ENCODE measurements at places on chromosomes 12 and 14.

- DNase-seq = peak; percentile 97
Measured at GRCh38 chr14:69152902-69153151, at the start of gene DCAF5. Gene DCAF5, minus strand, starts transcription at chr14:69153119. Its CDS starts 141 bp downstream, at chr14:69152978.

DNA sequence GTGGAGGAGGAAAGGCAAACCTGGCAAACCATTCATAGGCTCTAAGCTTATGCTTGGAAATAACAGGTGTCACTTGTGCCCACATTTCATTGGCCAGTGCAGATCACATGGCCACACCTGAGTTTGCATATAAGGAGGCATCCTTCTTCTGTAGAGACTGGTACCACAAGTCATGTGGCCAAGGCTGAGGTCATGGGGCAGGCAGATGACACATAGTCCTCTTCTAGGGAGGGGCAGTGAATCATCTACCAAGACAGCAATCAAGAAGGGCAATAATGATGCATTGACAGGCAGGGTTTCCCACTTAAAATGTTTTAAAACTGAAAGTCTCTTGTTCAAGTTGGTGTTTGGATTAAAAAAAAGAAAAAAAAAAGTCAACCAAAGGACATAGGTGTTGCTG lies 77.3 kb downstream of the DAAM1 start:
- no peak for DNase-seq

DNA sequence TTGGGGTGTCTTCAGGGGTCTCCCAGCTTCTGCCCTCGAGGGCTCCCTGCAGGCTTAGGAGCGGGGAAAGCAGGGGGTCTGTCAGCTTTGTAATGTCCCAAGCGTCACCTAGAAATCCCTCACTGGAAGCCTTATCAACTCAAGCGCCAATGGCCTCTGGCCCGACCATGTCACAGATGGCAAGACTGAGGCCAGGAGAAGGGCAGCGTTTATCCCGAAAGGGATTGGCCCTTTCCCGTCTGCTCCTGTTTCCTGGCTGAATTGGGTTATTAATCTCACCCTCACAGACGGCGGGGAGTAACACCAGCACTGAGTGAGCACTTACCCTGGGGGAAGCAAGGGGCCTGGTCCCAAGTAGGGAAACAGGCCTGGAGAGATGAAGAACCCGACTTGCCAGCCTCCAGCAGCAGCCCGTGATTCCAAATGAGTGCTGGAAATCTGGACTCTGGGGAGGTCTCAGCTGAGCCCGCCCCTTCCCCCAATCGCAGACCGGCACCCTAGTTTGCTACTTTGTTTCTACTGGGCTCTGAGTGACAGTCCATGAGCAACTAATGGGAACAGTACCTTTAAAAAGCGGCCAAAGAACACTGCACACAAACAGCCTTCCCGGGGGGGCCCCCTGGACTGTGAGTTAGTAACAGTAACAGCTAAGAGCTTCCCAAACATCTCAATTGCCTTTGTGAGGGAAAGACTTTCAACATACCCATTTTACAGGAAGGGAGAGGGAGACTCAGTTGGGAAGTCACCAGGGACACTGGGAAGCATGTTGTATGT lies 2.1 kb upstream of the NCOR2 start:
- no peak for DNase-seq

DNA sequence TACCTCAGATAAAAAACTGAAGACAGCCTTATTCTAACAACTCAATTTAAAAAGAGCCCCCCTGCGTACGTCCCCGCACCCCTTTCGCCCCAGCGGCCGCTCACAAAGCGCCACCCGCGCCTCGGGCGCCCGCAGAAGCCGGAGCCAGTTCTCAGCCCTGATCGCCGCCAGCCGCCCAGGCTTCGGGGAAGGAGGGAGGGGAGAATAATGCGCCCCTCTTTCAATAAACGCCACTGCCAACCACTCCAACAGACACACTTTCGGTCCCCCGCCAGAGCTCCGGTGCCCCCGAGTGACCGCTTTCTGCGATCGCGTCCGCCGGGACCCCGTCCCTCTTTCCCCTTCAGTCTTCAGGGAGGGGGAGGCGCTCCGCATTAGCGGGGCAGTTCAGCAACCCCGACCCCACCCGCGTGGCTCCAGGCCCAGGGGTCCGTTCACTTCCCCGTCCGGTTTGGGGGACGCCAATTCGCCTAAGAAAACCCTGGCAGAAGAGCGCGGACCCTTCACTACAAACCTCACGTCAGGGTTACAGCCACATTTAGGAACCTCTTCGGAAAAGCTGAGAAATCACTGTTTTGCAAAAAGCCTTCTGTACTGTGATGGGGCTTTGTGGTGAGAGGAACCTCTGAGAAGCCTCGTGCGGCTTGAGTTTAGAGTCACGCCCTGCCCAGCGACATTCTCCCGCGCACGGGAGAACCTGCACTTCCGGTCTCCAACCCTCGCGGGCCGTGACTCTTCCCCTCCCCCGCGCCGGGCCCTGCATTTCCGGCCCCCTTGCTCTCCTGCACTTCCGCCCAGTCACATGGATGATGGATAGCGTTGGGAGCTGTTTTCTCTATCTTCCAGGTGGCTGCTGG lies 18.7 kb downstream of the FOXG1 start:
- no peak for DNase-seq

DNA sequence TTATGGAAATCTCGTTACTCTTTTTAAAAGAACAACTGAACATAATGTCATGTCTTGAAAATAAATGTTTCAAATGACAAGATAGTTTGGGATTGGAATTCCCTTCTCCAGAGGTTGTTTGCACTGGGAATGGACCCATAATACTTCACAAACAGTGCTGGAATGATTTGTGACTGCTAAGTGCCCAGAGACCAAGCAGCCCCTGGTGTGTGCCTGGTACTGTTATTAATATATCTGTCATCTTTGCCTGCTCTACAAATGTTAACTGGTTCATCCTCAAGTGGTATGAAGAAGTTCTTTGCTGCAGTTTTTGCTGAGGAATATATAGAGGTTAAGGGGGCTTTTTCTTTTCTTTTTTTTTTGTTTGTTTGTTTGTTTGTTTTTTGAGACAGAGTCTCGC lies 64.9 kb upstream of the DACT1 start:
- DNase-seq = no peak

DNA sequence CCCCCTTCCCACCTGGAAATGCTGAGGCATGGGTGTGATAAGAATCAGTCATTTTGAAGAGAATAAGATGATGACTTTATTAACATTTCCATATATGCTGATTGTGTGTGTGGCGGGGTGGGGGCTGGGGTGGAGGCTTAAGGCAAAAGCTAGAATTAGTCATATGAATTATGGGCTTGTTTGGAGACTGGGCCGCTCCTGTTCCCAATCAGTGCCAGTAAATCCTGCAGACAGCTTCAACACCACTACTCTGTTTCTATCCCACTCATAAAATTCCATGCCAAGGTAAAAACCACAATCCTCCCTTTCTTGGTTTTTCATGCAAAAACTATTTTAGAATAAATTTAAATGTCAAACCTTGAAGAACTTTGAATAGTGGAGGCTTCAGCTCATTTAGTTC lies 29.9 kb upstream of the SLC38A2 start:
- peak; percentile 80 for DNase-seq

DNA sequence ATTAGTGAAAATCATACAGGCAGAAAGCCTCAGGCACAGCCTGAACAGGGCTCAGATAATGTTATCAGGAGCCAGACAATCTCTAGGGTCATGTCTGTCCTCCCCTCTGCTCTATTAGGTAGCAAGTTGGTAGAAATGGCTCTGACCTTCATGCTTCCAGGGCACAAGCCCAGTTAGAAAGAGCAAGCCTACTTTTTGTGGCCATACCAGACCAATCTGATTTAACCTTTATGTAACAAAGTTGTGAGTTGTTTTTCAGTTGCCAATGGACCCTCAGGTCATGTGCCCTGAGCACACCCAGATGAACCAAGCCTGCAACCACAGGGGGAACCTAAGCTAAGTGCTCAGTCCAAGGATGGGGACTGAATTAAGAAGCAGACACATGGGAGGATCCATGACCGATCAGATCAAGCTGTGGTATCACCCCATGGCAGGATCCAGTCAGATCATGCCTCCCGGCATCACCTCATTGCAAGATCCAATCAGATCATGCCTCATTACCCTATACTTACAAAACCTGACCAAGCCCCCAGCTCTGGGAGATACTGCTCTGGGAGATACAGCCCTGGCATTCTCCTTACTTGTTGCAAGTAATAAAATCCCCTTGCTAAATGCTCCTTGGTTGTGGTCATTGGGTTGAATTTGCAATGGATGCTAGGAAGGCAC lies 18.8 kb upstream of the HIGD1C start:
- no peak for DNase-seq

DNA sequence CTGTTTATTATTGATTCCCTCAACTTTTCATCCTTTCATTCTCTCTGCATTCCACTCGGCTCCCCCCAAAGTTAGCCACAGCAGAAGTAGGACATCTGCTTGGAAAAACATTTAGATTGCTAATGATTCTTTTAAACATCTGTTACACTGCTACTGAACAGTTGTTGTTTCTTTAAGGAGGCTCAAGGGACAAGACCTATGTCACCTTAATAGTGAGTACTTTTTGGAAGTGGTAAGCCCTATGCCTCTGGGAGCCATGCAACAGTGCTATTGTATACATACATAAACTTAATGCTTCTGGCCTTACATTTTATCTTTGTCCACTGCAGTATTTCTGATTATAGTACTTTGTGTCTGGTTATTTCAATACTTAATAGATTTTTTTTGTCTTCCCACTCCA lies 628.2 kb upstream of the FOXG1 start:
- no peak for DNase-seq

DNA sequence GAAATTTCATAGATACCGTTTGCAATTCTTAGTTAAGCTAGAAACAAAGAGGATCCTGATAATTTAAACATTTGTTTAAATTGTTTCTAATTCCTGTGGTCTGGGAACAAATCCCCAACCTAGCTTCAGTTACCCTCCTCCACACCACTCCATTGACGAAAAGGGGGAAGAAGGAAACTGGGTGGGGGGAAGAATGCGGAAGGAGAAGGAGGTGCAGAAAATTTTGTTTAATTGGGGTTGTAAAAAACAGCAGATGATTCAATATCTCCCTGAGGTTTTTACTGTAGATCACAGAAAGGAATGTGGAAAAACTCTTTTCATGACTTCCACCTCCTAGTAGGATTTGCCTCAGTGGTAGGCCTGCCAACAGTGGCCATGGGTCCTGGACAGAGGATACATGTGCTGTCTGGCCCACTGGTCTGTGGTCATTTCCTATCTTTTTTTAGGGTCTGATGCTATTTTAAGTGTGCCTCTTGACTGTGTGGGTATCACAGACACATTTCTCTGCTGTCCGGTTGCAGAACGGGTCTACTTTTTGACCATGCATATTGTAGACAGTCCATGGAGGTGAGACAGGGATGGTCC lies 122.9 kb upstream of the PCED1B start:
- DNase-seq = no peak

DNA sequence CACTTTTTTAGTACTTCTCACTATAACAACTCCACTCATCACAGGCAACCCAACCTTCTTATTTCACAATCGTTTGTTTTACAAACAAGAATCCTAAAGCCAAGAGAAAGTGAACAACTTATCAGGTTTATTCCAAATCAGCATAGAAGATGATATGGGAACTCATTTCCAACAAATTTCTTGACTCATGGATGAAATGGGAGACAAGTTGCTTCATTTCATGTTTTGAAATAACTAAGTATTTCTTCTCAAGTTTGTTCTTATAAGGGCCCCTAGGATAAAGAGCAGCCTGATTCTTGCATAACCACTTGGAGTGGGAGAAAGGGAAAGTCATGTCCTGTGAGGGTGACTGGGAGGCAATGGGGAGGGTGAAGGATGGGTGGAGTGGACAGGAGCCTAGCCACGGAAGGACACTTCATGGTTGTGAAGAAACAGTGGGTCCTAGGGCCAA lies 168.3 kb downstream of the DUSP6 start:
- peak; percentile 83 for DNase-seq

- no peak for DNase-seq
Measured at GRCh38 chr14:73221945-73222344, 15.4 kb upstream of the PAPLN start.
